ENCODE measurements at places on chromosomes 2 and 18.

GRCh38 chr2:144448389-144449027 lies 71.4 kb downstream of the ZEB2 start:
- DNase-seq = peak; percentile 41

GRCh38 chr2:232653441-232653840 lies 20.0 kb downstream of the EFHD1 start:
- DNase-seq = peak; percentile 64

DNA sequence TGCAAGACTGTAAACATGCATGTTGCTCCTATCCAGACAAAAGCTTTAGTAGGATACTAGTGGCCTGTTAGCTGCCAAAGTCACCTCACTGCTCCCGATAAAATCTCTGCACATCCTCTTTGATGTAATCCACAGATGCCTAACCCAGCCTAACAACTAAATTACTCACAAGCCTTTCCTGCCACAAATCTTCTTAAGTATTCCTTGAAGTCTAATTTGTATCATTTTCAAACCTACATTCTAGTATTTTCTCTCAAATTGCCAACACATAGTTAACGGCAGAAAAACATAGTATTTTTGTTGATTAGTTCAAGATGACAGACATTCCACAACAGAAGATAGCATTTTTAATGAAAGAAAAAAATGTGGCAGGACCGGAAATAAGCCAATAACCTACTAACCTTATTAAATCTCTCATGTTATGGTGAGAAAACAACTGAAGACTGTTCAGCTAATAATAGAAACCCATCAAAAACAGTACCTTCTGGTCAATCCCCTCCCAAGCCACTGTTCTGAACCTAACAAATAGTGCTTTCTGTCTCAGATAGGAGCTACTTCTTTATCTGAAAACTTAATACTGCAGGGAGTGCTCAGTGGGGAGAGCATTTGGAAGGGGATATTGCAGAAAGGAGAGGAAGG lies at the start of gene MPP4:
MPP4 (minus strand) TSS at position 57 of the 639 bp plus-strand sequence. CDS start 4,690 bp downstream, outside the sequence.
- DNase-seq = no peak

- DNase-seq = no peak
These were observed 18.8 kb upstream of the MMADHC start for GRCh38 chr2:149606251-149606811.

DNA sequence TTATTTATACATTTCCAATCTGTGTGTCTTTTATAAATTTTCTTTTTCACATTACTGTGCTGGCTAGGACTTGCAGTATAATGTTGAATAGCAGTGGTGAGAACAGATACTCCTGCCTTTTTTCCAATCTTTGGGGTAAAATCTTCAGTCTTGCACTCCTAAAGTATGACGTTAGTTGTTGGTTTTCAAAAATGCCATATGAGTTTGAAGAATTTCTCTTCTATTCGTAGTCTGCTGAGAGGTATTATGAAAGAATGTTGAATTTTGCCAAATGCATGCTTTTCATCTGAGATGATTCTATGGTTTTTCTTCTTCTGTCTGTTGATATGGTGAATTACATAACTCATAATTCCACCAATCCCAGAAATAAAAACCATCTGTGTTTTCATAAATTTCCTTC lies 335.3 kb upstream of the CHST9 start:
- no peak for DNase-seq

GRCh38 chr2:180077295-180077906 lies 70.3 kb upstream of the CWC22 start:
- DNase-seq = no peak

DNA sequence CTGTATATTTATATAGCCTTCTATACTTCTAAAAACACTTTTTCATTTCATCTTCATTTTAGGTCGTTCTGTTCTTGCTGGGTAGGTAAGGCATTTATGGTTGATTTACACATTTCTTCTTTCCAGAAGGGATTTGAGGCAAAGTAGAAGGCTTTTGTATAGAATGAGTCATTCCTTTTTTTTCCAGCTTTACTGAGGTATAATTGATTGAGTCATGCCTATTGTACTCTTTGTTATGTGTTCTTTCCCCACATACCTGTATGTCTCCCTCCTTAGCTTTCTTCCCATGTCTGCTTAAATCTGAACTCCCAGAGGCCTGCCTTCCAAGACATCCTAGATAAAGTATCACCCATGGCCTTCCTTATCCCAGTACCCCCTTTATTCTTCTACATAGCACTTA lies 4.8 kb upstream of the CDC42EP3 start:
- DNase-seq = no peak

- no peak for DNase-seq
These were observed 434.6 kb upstream of the NXPH2 start for GRCh38 chr2:139214801-139215200.

DNA sequence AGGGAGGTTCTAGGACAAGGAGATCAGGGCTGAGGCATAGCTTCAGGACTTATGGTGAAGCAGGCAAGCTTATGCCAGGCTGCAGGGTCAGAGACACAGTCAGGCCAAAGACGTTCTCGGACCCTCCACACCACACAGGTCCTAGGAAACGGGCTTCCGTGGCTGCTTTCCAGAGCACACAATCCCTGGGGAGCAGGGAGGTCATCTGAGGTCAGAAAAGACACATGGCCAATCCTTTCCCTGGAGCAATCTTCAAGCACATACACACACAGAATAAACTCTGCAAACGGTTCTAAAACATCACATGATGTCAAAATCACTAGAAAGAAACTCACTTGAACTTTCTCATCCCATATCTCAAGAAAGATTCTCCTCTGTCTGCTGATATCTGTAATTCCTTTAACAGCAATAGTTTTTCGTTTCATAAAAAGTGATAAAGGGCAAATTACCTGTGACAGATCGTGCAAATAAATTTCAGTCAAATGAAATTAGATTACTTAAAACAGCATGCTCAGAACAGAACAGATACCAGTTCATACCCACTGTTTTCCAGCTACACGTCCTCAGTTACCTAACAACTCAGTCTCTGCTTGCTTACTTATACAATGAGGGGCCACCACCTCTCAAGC lies 63.9 kb downstream of the MBOAT2 start:
- no peak for DNase-seq

- no peak for DNase-seq
These were observed 18.2 kb downstream of the TNFRSF11A start for GRCh38 chr18:62343316-62343715.

DNA sequence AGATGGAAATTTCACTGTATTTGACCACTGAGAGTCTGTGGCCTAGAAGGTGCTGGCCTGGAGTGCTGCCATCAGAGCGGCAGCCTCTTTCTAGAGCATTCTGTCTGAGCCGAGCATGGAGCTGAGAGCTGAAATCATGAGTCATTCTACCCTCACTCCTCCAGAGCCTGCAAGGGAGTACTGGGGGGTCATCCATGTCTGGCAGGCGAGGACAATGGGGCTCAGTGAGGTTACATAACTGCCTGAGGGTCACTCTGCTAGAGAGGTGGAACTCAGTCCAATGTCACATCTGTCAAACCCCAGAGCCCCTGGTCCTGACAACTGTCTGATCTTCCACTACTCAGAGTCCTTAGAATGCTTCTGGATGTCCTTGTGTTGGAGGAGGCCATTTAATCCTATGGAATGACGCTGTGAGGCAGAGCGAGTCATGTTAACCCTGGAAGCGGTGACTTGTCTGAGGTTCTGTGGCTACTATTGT lies 65.3 kb downstream of the HAUS1 start:
- DNase-seq = peak; percentile 4

GRCh38 chr2:96698221-96698861 lies 41.5 kb downstream of the LMAN2L start:
- DNase-seq = no peak

DNA sequence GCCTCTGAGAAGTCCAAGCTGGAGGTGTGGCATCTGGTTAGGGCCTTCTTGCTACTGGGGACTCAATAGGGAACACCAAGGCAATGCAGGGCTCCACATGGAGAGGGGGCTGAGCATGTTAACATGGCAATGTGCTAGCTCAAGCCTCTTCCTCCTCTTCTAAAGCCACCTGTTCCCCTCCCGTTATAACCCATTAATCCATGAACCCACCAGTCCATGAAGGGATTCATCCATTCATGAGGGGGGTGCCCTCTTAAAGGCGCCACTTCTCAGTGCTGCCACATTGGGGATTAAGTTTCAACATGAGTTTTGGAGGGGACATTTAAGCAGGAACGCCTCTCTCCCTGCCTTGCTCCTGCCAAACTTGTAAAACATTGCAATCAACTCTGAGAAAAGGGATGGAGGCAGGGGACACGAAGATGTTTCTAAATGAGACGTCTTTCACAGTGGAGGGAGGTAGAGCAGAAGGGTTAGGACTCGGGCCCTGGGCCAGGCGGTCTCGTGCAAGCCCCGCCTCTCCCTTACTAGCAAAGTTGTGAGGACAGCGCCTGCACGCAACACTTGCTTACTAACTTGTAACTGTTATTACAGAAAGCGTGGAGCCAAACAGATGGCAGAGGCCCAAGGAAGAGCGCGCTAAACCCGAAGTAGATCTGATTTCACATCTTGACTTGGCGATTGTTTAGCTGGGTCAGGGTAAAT lies 118.2 kb upstream of the ZNF516 start:
- no peak for DNase-seq

DNA sequence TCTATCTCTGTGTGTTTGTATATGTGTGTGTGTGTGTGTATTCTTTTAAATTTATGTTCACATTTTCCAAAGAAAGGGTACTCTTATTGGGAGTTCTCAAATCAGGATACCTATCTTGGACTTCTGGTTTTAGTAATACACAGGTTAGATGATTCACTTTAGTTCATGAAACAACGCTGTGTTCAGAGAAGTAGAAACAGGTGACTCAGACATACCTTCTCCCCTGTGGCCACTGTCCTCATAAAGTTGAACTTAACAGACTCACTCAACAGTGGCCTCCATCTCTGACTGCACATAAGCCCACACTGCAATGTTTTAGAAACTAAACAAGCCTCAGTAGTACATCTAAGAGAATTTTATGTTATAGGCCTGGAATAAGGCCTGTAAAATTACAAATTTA lies 566.6 kb upstream of the VRK2 start:
- DNase-seq = no peak

DNA sequence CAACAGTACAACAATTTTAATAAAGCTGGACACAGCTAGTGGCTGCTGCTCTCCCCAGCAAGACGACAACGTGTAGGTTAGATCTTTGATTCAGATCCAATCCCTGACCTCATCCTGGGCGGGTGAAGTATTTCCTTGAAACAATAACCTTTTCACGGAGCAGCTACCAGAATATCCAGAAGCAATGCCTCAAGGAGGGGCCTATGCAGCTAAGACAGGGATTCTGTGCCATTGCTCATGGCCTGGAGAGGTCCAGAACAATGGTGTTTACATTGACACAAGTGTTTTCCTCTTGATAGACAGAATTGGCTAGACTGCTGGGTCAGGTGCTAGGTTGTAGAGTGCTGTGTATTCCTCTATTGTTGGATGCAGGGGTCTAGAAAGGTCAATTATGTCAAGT lies 520.1 kb downstream of the BCL11A start:
- no peak for DNase-seq

GRCh38 chr2:75142081-75142480 lies 57.2 kb downstream of the TACR1 start:
- DNase-seq = peak; percentile 3

GRCh38 chr18:73352546-73352945 lies 484.8 kb upstream of the NETO1 start:
- DNase-seq = no peak

- DNase-seq = no peak
These were observed 779 bp downstream of the DGKD start for GRCh38 chr2:233354971-233355574.

DNA sequence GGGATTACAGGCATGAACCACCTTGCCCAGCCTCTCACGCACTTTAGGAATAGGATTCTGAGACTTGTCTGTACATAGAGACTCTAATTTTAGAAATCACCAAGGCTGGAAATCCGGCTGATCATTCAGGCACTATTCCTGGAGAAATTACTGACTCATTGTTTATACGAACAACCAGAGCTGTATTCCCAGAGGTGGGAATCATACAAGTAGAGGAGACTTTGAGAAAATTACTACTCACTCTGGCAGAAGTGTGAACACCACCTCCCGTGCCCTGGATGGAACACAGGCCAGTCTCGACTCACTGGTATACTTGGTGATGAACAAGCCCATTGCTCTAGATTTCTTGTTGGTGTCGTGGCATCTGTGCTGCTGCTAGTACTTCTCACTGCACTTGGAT lies 5.8 kb upstream of the ADNP2 start:
- DNase-seq = no peak

DNA sequence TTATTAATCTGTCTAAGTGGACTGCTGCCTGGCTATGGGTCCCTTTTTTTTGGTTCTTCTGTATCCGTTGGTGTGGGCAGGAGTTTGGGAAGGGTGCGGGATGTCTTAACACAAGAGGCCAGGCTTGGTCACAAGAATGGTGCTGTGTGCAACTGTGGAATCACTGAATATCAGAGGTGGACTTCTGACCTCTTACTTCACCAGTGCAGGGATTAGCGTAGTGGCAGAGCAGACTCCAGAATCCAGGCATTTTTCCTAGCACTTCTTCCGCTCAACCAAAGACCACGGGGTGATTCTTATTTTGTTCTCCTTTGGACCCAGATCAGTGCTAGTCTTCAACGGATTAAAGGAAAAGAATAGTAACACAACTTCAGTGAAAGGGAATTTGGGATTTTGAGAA lies 254.3 kb upstream of the TNP1 start:
- no peak for DNase-seq

DNA sequence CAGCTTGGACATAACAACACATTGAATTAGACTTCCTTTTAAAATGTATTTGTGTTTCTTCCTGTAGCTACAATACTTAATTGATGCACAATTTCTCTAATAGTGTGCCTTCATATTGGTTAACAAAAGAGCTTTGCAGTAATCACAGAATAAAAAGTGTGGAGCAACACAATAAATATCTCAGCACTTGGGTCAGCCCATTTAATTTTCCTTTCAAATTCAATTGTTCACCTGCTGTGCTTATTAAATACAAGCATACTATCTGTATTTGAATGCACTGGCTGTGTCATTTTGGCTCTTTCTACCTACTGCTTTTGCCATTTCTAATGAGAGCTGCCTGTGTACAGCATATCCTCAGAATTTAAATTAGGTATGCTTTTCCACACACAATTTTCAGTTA lies 1641.3 kb upstream of the SLC39A10 start:
- DNase-seq = no peak

GRCh38 chr18:55427951-55428350 lies 160.0 kb downstream of the TCF4 start:
- DNase-seq = no peak

GRCh38 chr18:21484851-21485636 lies 115.5 kb downstream of the ESCO1 start:
- no peak for DNase-seq

DNA sequence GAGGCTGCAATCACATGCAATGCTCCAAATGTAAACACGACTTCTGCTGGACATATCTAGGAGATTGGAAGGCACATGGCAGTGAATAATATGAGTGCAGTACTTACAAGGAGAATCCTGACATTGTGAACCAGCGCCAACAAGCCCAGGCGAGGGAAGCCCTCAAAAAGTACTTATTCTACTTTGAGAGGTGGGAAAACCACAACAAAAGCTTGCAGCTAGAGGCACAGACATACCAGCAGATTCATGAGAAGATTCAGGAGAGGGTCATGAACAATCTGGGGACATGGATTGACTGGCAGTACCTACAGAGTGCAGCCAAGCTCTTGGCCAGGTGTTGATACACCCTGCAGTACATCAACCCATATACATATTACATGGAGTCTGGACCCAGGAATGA lies 475.7 kb upstream of the CDH2 start:
- DNase-seq = no peak

Data from globus pallidus (tissue), 1 donor.